ENCODE measurements at places on chromosomes 11 and 22.
A peak's percentile ranks its signal among the peaks of the same experiment; 100 is the strongest.

- DNase-seq = no peak
Observed at GRCh38 chr22:35838855-35839576, 121.3 kb downstream of the APOL5 start.

GRCh38 chr11:124762624-124763155 lies 600 bp upstream of the ESAM start:
- no peak for DNase-seq

- no peak for DNase-seq
Observed at GRCh38 chr11:45563810-45564209, 101.6 kb downstream of the CHST1 start.

DNA sequence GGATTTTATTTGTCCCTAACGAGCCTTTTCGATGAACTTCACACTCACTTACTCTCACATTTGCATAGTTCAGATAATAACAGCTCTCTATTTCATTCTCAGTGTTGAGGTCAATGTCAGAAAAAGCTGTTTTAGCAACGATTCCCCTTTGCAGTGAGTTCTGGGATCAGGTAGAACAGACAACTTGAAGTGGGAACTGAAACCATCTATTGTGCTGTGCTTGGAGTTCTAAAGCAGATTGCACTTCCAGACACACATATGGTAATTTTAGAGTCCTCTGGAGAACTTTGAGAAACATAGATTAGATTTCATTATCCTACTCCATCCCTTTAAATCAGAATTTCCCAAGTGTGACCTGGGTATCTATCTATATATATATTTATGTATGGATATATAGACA lies 124.6 kb upstream of the BLID start:
- no peak for DNase-seq

DNA sequence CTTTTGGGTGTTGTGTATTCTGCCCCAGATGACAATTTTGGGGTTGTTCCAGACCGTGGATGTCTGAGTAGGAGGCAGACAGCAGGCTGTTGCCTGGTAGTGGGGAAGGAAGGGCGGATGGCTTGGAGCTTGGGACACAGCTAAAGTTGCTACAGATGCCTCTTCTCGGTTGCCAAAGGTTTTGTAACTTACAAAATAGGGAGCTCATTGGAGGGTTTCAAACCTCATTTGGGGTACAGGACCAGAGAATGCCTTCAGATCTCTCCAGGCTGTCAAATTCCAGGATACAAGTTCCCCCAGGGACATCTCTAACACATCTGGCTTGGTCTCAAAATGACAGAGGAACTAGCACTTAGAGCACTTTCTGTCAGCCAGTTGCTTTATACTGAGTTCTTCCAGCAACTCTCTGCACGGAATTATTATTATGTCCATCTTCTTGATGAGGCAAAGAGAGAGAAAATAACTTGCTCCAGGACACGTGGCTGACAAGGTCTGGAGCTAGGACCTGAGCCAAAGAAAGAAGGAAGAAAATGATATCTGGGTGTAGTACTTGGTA lies 56.0 kb downstream of the SLC1A2 start:
- DNase-seq = no peak

DNA sequence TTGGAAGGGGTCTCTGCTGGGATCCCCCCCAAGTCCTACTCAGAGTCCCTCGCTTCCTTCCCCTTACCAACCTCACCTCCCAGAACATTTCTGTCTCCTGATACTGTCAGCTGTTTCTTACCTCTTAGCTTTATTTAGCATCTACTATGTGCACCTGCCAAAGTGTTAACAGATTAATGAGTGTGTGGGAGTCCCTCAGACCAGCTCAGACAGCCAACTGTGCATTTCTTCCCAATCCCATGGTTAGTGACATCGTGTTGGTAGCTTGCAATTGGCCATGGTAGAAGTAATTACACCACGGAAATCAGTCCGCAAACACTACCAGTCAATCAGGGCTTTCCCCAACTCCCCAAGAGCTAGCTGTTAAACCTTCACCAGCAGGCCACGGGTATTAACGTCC lies 150.6 kb downstream of the DSCAML1 start:
- no peak for DNase-seq

GRCh38 chr22:21887841-21888240 lies 20.4 kb upstream of the MAPK1 start:
- DNase-seq = no peak

DNA sequence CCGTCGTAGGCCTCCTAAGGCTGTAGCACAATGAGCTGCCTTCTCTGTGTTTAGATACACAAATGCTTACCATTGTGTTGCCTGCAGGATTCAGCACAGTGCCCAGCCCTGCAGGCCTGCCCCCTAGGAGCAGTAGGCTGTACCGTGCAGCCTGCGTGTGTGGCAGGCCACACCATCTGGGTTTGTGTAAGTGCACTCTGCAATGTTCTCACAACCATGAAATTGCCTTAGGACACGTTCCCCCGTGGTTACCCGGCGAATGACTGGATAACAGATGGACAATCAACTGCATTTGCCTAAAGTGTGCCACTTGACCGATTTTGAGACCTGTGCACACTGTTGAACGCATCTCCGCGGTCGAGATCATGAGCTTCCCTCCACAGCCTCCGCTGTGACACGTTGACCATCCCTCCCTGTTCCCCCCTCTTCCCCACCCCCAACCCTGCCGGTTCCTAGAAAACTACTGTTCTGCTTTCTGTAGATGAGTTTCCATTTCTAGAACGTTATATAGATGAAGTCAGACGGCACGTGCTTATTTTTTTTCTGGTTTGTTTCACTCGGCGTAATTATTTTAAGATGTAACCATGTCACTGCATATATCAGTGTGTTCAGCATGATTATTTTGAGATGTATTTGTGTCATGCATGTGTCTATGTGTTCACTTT lies 22.2 kb upstream of the CTSD start:
- no peak for DNase-seq

GRCh38 chr22:19807161-19807913 lies 46.8 kb downstream of the TBX1 start:
- peak; percentile 8 for DNase-seq

- DNase-seq = no peak
Observed at GRCh38 chr11:125327518-125328224, 163.1 kb downstream of the PKNOX2 start.

Data from T-helper 17 cell (primary cell).